ENCODE measurements at places on chromosomes 5 and 9. TPM values are rescaled to one million over a fixed set of nuclear protein-coding genes. Genes with fewer than 3 reads are reported as not detected.

The FCN2 gene
- not detected for polyA plus RNA-seq

GRCh38 chr9:111481885-111482636 lies 2.1 kb downstream of the ECPAS start:
- DNase-seq: no peak

The SLC36A2 gene
- polyA plus RNA-seq: not detected

The OTULINL gene
- polyA plus RNA-seq: 0.93 TPM

GRCh38 chr5:139543423-139543991 lies 17.6 kb upstream of the UBE2D2 start:
- peak; percentile 55 for DNase-seq

All from stomach (tissue), 19 donors.